ENCODE measurements at places on chromosomes 5 and 9.
A peak's percentile ranks its signal among the peaks of the same experiment; 100 is the strongest.

- DNase-seq: no peak
Measured at GRCh38 chr9:8207596-8207995, 408.0 kb upstream of the DMAC1 start.

GRCh38 chr9:12817702-12818101, 42.9 kb downstream of the LURAP1L start:
- DNase-seq: no peak

DNA sequence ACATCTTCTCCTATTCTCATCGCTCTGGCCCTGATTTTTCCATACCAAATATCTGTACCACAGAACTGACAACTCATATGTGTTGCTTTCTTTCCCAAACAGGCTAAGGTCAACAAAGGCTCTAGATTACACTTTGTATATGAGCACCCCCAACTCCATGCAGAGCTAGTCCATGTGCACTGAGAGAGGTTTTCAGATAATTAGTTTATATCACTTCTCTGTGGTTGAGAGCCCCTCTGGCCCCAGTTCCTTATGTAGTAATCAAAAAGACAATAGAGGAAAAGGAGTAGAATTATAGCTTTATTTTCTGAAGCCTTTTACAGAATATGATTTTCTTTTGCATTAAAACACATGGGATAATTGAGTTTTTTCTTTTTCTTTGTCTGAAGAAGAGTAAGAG, 120.0 kb downstream of the TRIO start:
- no peak for DNase-seq

DNA sequence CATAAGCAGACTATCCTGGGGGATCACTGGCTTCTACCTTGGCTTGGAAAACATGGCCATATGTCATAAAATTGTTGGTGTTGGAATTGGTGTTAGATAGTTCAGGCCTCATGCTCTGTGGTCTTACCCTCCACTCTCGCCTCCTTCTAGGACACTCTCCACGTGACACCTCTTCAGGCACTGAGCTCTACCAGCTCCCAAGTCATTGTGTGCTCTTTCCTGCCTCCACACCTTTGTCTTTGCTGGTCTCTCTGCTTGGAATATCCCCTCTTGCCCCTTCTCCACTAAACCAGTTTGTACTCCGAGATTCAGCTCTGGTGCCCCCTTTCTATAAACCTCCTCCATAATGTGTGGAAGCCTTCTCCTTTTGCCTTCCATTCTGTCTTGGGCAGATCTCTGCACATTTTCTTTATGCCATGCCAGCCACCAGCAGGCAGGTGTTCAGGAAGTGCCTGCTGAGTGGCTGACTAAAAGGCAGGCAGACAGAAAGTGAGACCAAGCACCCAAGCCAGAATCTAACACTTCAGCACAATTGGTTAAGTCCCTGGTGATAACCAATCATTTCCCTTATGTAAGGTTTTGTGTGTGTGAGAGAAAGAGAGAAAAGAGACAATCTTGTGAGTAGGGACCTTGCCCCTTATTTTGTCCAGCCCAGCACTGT, 37.7 kb downstream of the SAR1B start:
- DNase-seq: no peak

- DNase-seq: peak; percentile 37
Measured at GRCh38 chr5:66337626-66338226, 193.6 kb downstream of the SREK1 start.

GRCh38 chr5:106127341-106127781, 1543.4 kb downstream of the EFNA5 start:
- no peak for DNase-seq

DNA sequence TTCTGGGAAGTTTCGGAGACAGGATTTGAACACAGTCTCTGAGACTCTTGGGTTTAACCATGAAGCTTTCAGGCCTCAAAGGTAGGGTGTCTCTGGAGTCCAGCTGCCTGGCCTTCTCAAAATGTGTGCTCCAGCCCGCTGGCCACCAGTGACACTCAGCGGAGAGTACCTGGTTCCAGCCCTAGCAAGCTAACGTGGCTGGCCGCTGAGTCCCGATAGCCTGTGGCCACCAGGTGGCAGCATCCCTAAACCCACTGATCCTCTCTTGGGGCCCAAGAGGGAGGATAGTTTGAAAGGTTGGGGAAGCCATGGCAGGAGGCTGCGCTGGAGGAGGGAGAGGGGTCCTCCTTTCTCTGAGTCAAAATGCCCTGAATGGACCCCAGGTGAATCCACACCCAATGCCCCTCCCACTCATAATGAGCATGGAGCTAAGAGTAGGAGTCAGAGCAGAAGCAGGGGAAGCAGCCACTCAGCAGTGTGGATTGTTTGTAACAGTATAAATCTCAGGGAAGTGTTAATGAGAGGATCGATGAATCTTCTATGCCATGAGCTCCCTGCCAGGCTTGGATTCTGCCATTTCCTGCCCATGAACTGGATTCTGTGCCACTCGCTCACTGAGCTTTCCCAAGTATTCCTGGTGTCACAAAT, 5.4 kb upstream of the TIFAB start:
- DNase-seq: peak; percentile 81

GRCh38 chr5:167348980-167349379, 942.5 kb upstream of the WWC1 start:
- no peak for DNase-seq

- no peak for DNase-seq
Measured at GRCh38 chr9:33032865-33033264, 7.8 kb downstream of the DNAJA1 start.

DNA sequence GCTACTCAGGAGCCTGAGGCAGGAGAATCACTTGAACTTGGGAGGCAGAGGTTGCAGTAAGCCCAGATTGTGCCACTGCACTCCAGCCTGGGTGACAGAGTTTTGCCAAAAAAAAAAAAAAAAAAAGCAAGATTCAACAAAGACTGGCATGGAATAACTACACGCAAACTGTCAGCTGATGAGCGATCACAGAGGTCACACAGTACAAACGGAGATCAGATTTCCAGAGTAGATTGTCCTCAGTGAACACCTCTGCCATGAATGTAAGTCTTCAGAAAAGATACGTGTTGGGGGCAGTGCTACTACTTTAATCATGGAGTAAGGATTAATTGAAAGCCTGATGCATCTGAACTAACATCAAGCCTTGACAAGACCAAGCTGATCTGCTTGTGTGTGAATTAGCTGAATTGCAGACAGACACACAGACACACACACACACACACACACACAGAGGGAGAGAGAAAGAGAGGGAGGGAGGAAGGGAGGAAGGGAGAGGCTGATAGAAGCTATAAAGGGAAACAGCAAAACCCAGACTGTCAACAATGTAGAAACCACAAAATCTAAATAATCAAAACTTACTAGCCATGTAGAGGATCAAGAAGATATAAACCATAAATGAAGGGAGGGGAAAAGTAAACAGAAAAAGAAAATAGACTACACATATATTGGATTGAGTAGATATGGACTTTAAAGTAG, 222.9 kb upstream of the ZNF462 start:
- DNase-seq: no peak

DNA sequence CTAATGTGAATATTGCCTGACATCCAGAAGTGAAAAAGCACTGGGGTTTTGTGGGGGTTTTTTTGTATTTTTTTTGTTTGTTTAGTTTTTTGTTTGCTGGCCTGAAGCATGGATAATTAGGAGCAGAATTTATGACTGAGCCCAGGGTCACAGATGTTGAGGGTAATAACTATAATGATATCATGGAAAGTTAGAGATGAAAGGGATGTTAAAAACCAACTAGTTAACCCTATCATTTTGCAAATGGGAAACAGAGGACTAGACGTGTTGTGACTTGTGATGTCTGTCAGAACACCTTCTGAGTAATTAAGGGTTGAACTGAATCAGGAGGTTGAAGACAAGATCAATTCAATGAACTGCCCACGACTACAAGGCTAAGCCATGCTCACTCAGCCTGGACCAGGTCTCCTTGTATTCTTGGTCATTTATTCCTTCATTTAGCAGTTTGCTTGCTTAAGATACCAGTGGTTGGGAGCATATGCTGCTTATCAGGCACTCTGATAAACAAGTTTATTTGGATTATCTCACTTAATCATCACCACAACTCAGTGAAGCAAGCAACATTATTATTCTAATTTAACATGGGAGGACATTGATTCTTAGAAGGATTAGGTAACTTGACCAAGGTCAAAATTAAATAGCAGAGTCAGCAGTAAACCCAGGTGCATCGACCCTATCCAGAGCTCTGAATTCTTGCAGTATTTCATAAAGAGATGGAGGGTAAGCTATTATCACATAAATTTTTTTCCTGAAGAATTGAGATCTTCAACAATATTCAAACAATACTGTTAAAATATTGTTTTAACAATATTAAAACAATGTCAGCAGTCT, 75.7 kb upstream of the PIK3R1 start:
- DNase-seq: no peak

DNA sequence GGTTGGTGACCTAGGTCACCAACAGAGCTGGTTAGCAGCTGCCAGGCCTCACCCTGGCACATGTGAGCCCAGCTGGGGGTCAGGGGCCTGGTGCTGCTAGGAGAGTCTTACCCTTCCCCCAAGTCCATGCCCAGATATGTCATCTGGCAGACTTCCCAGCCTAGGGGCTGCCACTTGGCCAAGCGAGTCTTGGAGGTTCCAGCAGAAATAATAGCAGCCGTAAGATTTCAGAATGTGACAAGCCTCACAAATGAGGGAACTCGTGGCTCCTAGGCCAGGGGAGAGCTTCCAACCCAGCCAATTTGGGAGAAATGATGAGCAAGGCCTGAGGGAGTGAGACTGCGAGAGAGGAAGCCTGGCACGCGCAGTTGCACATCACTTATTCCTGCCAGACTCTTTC, 11.1 kb downstream of the URM1 start:
- DNase-seq: no peak

GRCh38 chr5:14197056-14197455, 53.9 kb downstream of the TRIO start:
- no peak for DNase-seq

DNA sequence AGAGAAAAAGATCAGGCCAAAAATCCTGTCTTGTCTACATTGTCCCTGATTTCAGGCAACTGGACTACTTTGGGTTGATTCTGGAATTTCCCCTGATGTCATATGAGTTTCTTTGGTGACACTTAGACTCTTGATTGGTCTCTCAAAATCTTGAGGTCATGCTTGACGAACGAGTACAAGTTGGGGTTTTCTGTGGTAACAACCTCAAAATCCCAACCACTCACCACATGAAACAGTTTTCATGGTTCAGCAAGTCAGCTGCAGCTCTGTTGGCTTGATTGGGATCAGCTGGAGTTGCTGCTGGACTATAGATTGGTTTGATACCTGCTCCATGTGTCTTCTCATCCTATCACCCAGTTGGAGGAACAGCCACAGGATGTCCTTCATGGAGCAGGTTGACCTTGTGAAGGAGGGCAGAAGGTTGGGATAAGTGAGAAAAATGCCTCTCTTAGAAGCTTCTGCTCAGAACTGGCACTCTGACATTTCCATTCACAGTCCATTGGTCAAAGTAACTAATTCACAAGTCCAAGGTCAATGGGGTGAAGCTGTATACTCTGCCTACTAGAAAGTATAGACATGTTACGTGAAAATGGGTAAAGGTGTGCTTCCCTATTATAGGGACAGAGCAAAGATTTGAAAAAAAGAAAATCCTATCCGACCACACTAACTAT, 284.5 kb downstream of the SH3GL2 start:
- DNase-seq: no peak

- DNase-seq: no peak
Measured at GRCh38 chr9:1956958-1957357, 58.2 kb upstream of the SMARCA2 start.

- DNase-seq: no peak
Measured at GRCh38 chr5:151094852-151095245, 14.0 kb upstream of the TNIP1 start.

GRCh38 chr9:99867968-99868367, 38.5 kb upstream of the STX17 start:
- DNase-seq: no peak

GRCh38 chr5:68067291-68067690, 148.3 kb upstream of the PIK3R1 start:
- no peak for DNase-seq

GRCh38 chr5:141547488-141547887, 58.6 kb downstream of the PCDHGC5 start:
- peak; percentile 33 for DNase-seq

DNA sequence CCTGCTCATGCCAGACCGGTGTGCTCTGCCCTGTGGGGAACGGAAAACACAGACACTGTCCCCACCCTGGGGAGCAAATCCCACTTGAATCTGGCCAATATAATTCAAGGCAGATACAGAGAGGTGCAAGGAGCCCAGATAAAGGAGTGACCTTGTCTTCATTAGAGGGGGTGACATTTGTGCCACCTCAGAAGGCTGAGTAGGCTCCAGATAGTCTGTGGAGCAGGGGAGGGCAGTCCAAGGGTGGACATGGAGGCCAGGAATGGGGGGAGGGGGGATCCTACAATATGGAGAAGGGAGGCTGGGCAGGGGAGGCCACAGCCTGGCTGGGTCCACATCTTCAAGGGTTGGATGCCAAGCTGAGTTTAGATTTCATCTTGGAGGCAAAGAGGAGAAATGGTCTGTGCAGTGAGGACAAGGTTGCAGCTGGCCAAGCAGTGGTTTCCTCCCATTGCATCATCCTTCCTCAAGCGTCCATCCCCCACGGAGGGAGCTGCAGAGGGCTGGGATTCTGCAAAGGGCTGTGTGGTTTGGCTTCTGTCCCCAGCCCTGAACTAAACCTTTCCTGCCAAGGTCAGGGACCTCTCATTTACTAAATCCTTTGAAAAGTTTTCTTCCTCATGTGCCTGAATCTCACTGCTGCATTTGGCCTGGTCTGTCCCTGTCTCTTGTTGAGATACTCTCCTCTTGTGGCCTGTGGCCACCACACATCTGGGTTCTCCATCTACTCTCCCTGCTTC, 60.1 kb downstream of the GALNT12 start:
- DNase-seq: no peak

GRCh38 chr5:88518131-88519016, 249.7 kb upstream of the TMEM161B start:
- no peak for DNase-seq

- peak; percentile 28 for DNase-seq
Measured at GRCh38 chr9:120710110-120710981, 3.9 kb downstream of the MEGF9 start.

GRCh38 chr5:106085136-106085535, 1585.6 kb downstream of the EFNA5 start:
- no peak for DNase-seq

GRCh38 chr9:71490810-71491209, 277.5 kb downstream of the CEMIP2 start:
- peak; percentile 4 for DNase-seq

DNA sequence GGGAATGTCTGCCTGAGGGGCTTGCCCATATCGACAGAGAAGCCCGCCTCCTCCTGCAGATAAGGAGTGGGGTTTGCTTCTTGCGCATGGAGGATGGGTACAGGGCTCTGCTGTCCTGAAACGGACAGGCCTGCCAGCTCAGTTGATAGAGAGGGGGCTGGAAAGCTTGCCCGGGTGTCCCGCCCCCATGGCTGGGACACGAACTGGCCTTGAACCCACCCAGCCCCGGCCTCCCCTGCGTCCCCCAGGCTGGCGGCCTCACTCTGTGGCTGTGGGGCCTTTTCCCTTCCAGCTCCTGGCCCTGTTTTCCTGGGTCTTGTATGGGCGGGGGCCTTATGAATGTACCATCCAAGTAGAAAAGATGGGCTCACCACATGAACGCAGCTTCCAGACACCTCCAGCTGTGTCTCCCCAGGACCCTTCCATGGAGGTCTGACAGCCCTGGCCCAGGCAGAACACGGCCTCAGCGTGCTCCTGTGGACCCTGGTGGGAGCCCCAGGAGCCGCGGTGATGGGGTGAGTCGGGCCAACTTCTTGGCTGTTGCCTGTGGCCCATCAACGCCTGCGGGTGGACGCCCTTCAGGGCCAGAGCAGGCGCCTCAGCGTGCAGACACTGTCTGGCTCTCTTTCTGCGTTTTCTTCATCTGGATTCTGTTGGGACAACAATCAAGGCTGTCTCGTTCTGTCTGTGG, 15.9 kb upstream of the SLC2A6 start:
- DNase-seq: no peak

Data from neural progenitor cell (in vitro differentiated cells).